ENCODE measurements at places on chromosomes 11 and 22.
A peak's percentile ranks its signal among the peaks of the same experiment; 100 is the strongest.

DNA sequence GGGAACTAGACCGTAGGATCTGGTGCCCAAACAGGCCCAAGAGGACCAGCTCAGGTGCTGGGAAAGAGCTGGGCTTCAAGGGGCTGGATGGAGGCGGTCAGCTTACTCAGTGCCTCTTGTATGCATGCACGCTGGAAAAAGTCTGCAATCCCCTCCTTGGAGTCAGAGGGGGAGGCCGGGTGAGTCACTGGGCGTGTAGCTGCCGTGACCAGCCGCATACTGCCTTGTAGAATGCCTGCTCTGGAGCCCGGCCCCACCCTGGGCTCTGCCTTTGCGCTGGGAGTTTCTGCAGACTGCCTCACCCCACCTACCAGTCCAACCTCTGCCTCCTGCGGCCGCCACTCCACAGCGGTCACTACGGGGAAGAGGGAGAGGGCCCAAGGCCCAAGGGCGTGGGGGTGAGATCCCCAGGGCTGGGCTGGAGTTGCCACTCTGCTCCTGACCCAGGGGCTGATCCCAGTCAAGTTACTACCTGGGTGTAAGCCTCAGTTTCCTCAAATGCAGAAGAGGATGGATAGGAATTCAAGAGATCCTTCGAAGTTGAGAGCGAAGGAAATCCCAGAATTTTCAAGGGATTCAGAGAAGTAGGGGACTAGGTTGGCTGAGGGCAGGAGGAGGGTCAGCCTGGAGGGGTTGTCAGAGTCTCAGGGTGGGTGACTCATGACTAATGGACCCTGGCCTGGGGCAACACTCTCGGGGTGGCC lies 4.2 kb downstream of the MRGPRF start:
- DNase-seq, result peak; percentile 70

GRCh38 chr11:124538019-124538418 lies 5.4 kb downstream of the OR8B12 start:
- no peak for DNase-seq

GRCh38 chr11:3050386-3051195 lies 6.6 kb downstream of the CARS1 start:
- DNase-seq, result no peak

GRCh38 chr11:18972336-18972735 lies 33.1 kb upstream of the MRGPRX1 start:
- no peak for DNase-seq

DNA sequence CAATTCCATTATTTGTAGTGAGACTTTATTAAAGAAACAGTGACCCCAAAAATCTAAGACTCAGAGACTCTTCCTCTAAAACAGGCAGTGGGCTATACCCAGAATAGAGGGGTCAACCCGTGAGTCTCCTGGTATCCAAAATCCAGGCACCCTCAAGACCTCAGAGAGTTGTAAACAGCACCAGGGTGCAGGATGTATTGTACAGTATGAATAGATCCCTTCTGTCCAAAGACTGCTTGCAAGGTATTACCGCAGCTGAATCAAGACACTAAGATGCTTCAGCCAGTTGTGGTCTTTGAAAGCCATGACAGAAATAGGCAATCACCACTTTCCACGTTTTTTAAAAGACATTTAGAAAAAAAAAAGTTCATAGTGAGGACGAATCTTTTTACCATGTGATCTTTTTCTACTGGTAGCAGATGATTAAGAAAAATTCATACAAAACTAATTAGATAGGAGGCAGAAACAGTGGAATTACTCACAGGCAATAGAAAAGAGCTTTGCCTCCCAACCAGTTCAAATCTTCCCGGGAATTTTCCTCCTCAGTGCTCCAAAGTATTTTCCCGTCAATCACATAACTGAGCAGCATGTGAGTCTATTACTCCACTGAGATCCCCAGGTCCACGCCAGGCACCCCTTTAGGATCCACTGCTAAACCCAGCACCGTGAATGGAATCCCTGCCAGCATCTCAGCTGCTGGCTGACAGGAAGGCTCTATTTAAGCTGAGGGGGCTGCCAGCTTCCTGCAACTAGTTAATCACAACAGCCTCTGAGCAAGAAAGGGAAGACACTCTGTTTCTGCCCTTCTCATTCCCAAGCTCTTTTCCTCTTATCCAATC lies 113.1 kb downstream of the ETS1 start:
- no peak for DNase-seq

DNA sequence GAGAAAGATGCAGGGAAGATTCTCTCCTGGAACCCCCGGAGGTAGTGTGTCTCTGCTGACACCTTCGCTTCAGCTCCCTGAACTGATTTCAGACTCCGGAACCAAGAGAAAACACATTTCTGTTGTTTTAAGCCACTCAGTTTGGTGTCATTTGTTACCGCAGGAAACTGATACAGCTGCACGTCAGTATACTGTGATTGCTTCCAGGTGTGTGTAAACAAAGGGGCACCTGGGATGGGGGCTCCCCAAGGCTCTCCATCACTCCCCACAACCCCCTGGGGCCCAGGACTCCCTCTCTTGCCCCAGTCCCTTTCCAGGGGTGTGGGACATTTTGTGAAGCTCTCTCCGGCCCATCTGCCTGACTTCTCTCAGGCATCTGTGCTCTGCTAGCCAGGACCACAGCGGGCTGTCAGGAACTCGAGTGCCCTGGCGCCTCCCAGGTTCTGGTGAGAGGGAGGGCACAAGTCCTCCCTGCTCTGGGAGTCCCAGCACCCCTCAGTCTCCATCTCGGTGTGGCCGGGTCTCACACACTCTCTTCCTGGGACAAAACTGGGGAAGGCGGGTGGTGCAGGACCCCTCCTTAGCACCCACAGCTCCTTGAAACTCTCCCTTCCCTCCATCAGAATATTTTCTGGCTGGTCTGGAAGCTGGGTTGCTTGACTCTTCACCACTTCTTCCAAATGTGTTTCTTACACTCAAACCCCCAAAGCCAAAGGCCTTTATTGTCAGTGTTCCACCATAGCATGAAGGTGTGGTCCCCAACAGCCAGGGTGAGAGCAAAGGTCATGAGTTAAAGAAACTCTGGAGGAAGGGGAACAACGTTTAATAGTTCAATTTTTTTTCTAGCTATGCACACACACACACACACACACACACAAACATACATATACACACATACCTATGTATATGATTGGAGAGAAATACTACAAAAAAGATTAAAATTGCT lies 35.0 kb upstream of the TSKU start:
- no peak for DNase-seq

- DNase-seq, result no peak
Observed at GRCh38 chr22:48045369-48045768, 1282.9 kb downstream of the TBC1D22A start.

DNA sequence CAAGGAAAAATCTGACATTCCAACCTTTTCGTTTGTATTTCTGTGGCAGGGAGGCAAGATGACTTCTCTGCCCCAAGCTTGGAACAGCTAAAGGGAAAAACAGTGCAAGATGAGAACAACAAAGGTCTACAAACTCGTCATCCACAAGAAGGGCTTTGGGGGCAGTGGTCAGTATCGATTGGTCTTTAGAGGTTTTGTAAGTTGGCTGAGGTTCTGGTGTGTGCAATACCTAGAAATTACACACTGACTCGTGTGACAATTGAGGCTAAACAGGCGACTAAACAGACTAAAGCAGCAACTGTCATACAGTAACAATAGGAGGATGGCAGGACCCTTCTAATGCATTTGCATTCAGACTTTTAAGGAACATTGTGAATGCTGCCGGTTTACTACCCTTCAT lies 994 bp downstream of the DEPDC5 start:
- DNase-seq, result peak; percentile 3

DNA sequence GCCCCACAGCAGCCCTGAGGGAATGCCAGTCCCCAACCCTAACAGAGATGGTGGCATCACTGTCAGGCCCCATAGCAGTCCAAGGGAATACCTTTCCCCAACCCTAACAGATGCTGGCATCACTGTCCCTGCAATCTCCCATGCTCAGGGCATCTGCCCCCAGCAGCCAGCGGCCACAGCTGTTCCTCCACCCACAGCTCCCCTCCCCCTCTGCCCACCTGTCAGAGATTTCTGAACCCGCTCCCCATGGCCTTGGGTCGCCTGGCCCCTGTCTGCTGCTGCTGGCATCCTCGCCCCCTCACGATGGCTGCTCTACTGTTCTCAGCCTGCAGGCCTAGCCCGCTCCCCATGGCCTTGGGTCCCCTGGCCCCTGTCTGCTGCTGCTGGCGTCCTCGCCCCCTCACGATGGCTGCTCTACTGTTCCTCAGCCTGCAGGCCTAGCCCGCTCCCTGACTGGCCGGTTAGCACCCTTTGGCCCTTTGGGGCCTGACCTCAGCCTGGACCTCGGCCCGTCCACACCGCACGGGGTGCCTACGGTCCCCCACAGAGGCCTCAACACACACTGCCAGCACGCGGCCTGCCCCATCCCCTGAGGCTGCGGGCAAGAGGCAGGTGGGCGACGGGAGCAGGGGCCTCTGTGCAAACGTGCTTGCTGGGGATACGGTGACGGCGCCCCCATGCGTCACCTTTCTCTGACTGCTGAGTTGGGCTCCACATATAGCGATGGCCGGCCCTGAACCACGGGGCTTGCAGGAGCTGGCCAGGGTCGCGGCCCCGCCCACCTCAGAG lies 20.7 kb downstream of the CHID1 start:
- DNase-seq, result no peak

DNA sequence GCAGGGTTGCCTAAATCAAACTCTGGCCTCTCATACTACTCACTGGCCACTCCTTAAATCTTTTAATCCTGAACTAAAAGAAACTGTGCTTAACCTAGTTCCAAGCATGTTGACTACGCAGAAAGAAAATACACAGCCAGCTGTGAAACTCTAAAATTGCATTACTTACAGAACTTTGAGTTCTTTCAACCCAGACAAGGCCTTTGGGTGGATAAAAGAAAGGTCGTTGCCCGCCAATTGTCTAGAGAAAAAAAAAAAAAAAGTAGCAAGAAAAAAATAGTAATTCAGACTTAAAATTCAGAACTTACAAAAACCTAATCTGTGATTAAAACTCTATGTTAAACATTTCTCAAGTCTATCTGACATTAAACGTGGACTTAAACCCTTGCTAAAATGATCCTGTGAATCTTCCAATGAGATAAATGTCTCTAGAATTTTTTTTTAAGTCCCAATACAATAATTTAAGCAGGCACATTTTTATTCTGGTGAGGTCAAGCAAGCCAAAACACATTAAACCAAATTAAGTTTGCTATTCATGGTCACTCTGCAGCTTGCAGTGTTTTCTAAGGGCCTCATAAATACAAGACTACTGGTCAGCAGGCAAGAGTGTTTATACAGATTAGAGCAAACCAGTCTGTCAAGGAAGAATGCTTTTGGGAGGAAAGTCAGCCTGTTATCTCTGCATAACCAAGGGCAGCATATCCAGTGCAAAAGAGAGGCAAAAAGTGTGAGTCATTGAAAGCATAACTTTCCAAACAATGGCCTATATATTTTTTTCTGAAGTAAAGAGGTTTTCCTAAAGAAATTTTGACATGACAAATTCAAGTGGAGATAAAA lies 29.5 kb upstream of the CCDC34 start:
- DNase-seq, result no peak

DNA sequence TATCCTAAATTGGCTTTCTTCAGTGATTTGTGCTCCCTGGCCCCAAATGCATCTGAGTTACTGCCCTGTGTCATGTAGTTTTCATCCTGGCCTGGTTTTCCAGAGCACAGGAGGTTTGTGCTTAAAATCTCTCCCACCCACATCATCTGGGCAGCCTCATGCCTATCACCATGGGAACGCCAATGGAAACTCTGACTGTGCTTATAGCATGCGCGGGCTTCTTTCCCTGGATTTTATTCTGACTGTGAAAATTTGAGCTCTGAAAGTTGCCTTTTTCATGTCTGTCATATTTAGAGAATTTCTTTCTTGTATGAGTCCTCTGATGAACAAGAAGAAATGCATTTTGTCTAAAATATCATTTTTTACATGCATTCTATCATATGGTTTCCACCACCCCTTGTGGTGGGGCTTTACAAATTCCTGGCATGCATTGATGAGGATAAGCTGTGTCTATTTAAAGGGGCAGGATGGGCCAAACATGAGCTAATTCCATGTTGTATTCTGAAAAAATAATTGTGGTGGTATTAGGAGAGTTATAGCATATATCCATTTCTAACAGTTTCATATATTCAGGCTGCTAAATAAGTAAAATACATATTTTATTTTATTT lies 55.1 kb downstream of the IRAG1 start:
- no peak for DNase-seq

DNA sequence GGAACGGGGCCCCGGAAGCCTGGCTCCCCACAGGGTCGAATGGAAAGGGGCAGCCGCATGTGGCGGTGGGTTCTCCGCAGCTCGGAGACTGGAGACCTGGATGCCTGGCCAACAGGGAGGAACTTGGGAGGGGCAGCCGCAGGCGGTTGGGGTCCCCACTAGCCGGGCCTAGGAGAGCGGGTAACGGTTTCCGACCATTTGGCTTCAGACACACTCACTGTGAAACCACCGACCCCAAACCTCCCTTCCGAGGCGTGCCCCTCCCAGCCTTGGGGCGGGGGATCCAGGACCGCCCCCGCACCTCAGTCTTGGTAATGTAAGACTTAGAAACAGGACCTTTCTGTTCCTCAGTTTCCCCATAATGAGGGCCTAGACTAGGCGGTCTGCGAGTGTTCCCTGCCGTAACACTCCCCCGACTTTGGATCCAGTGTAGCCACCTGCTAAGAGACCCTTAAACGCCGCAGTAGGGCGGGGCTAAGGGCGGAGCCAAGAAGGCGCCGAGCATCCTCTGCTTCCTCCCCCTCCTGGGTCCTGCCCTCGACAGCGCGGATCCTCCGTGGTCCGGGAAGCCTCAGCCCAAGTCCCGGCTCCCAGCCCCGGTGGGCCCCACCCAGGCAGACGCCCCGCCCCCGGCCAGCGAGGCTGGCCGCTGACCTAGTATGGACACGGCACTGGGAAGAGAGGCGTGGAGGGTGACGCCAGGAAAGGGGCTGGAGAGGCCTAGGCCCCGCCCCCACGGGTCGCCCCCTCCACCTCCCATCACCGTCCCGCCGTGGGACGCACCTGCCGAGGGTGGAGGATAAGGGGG lies 1.8 kb upstream of the RASGRP2 start:
- DNase-seq, result peak; percentile 54

DNA sequence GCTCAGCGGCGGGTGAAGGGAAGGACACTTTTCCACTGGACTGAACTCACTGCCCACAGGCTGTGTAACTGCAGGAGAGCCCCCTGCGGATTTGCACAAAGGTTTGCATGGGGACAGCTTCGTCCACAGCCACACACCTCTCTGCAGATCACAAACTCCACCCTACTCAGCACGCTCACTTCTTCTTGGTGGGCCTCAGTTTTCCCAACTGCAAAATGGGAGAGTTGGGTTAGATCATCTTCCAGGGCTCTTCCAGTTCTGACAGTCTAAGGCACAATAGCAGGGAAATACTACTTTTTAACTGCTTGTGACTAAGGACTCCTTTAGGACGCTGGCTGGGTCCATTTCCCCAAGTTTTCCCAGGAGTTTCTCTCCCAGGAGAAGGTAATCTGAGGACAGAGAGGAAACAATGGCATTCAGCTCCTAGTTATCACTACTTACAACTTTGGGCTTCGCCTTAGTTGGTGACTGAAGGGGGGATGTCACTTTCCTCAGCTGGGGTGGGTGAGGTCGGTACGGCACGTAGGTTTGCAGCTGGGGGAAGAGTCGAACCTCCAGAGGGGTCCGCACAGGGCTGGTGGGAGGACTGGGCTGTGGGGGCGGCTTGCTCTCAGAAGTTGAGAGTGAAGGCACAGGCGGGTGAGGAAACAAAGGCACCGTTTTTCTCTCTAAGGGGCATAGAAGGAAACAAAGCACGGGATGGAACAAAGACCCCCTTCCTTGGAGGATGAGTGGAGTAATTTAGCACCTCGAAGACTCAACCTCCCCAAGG lies 55.8 kb downstream of the C11orf58 start:
- no peak for DNase-seq
